ENCODE measurements at places on chromosomes 4 and X. TPM values are rescaled to one million over a fixed set of nuclear protein-coding genes. Genes with fewer than 3 reads are reported as not detected.

Gene MAGEC2
- not detected for total RNA-seq

Gene RNF150
- total RNA-seq, result 47.2 TPM

Gene SOWAHD
- total RNA-seq, result 1.2 TPM

Gene SPACA5
- not detected for total RNA-seq

Gene CXorf66
- not detected for total RNA-seq

Gene CLIC2
- total RNA-seq, result 4.4 TPM

Gene ZMAT1
- 7.1 TPM for total RNA-seq

Gene IL13RA2
- total RNA-seq, result 0.58 TPM

Gene CABS1
- not detected for total RNA-seq

Gene PWWP3B
- total RNA-seq, result 6.9 TPM

Gene SHISA3
- total RNA-seq, result 60.1 TPM

Gene SPIN2B
- 10.6 TPM for total RNA-seq

Gene IDH3G
- total RNA-seq, result 70.3 TPM

Gene UBA1
- total RNA-seq, result 186 TPM

Gene CWH43
- 12.3 TPM for total RNA-seq

Gene PDLIM3
- 82.4 TPM for total RNA-seq

Gene NAT8L
- 5.4 TPM for total RNA-seq

Gene PDE6B
- total RNA-seq, result 29.0 TPM

Gene FAM53A
- total RNA-seq, result 3.7 TPM

Gene TEX13D
- total RNA-seq, result not detected

Gene MAGEB2
- not detected for total RNA-seq

Gene ARAP2
- 17.4 TPM for total RNA-seq

Gene BGN
- 79.5 TPM for total RNA-seq

Data from metanephros (tissue), 2 donors.